Upper lobe of right lung (tissue), 1 donor: ENCODE measurements at places on chromosomes 1 and 21.
A peak's percentile ranks its signal among the peaks of the same experiment; 100 is the strongest.

DNA sequence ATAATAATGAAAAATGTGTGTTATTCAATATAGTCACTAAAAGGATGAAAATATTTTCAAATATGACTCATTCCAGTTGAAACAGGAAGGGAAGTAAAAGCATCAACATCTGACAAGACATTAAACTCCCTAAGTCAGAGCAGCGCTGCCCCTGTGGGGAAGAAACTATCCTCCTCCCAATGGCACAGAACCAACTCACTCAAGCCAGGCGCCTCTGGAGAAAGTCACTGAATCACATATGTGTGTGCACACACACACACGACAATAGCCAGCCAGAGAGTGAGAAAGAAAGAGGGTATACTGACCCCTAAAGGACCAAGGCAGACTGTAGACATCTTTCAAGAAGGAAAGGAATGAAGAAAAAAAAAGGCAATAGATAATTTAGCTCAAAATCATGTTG is 126.9 kb downstream of the SETD4 start:
- H3K27me3 ChIP-seq = no peaks in the 10 kb centered on the region
- no peak overlapping the region for H3K4me3 ChIP-seq
- H3K36me3 ChIP-seq = no peaks in the 10 kb centered on the region

DNA sequence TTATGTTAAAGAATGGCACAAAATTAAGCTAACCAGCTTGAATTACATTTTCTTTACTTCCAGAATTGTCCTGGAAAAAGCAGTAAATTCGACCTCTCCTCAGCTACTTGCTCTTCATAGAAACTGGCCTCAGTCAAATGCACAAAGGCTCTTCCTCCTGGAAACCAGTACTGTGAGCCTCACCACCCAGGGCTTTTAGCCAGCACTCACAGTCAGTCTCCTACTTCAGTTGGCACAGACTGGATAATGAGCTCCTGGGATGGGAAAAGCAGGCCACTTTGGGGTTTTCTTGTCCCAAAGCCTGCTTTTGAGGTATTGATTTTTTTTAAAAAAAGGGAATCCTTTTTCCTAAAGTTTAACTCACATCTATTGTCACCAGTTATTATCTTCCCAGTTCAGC is 40.4 kb downstream of the SCYL3 start:
- H3K4me3 ChIP-seq = no peak overlapping the region
- no peaks in the 10 kb centered on the region for H3K27me3 ChIP-seq
- H3K4me1 ChIP-seq = no peaks in the 10 kb centered on the region
- H3K36me3 ChIP-seq = peaks cover 83% of the 10 kb centered on the region

DNA sequence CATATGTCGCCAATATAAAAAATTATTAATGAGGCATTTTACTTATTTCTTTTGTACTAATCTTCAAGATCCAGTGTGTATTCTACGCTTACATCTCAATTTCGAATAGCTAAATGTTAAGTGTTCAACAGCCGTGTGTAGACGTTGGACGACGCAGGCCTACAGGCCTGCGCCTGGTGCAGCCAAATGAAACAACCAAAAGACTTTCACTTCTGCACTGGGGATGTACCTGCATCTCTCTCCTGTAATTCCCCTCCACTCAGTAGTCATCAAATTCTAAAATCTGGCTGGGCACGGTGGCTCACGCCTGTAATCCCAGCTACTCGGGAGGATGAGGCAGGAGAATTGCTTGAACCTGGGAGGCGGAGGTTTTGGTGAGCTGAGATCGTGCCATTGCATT is 76.8 kb upstream of the HNRNPU start:
- H3K4me1 ChIP-seq = no peaks in the 10 kb centered on the region
- H3K4me3 ChIP-seq = no peak overlapping the region
- H3K27ac ChIP-seq = no peak overlapping the region
- no peaks in the 10 kb centered on the region for H3K27me3 ChIP-seq
- no peaks in the 10 kb centered on the region for H3K36me3 ChIP-seq
- DNase-seq = no peak

GRCh38 chr1:193111641-193112090 is 6.5 kb upstream of the GLRX2 start:
- DNase-seq = peak; percentile 84
- H3K4me1 ChIP-seq = peaks cover 11% of the 10 kb centered on the region
- peak overlapping the region; percentile 56 for H3K27ac ChIP-seq
- H3K27me3 ChIP-seq = no peaks in the 10 kb centered on the region
- H3K36me3 ChIP-seq = no peaks in the 10 kb centered on the region

DNA sequence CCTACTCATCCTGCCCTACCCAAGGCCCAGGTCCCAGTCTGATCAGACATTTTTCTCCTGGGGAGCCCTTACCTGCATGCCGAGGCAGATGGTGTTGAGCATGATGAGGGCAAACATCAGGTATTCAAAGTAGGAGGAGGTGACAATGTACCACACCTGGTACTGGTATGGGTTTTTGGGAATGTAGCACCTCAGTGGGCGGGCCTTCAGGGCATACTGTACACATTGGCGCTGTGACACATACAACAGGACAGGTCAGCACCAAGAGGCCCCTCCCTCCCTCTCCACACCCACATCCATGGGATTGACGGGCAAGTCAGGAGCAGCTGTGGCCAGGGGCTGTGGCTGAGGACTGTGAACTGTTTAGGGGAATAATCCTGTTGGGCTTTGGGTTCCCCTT is 37.1 kb upstream of the KIF21B start:
- no peaks in the 10 kb centered on the region for H3K27me3 ChIP-seq
- H3K4me3 ChIP-seq = no peak overlapping the region
- no peak for DNase-seq
- no peak overlapping the region for H3K27ac ChIP-seq
- H3K4me1 ChIP-seq = peaks cover 3% of the 10 kb centered on the region

- H3K27ac ChIP-seq = peak overlapping the region; percentile 40
- peaks cover 32% of the 10 kb centered on the region for H3K36me3 ChIP-seq
- H3K27me3 ChIP-seq = no peaks in the 10 kb centered on the region
Observed at GRCh38 chr1:12342401-12343003, 112.7 kb downstream of the VPS13D start.

DNA sequence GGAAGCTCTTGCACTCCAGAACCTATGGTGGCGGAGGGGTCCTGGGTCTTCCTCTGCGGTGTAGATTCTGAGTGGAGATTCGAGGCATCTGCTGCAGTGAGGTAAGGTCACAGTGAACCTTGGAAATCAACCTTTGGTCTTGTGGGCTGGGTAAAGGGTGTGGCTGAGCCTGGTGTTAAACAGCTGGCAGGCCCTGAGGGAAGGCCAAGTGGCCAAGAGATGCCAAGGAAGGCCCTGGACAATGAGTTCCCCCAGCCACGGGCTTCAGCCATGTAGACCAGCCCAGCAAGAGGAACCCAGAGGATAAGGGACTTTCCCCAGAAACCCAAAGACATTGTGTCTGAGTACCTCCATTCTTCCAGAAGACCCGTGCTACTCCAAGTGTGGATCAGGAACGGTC is 137.2 kb upstream of the ETS2 start:
- no peak overlapping the region for H3K27ac ChIP-seq
- H3K4me3 ChIP-seq = no peak overlapping the region
- H3K36me3 ChIP-seq = no peaks in the 10 kb centered on the region
- H3K27me3 ChIP-seq = no peaks in the 10 kb centered on the region
- H3K4me1 ChIP-seq = no peaks in the 10 kb centered on the region

DNA sequence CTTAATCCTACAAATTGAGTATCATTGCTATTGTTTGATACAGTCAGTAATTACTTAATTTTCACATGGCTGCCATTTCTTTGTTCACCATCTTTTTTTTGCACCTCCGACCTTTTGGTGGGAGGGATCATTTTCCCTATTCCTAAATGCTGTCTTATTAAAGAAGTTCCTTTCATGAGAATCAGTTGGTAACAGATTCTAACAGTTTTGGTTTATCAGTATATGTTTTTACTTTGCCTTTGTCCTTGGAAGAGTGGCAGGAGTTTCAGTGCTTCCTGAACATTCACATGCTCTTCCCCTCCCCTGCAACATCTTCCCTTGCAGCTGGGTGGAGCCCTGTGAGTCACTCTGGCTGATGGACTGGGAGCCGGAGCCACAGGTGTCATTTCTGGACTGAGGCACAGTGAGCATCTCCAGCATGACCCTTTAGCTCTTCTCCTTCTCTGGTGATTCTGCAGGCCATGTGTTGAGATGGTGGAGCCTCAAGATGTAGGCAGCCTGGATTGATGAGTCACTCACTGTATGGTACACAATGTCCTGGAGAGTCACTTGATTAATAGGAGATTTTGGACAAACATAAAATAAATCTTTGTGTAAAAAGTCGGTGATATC is 217.7 kb downstream of the URB2 start:
- no peaks in the 10 kb centered on the region for H3K27me3 ChIP-seq
- H3K36me3 ChIP-seq = no peaks in the 10 kb centered on the region
- H3K4me1 ChIP-seq = no peaks in the 10 kb centered on the region
- no peak overlapping the region for H3K4me3 ChIP-seq
- H3K27ac ChIP-seq = no peak overlapping the region

DNA sequence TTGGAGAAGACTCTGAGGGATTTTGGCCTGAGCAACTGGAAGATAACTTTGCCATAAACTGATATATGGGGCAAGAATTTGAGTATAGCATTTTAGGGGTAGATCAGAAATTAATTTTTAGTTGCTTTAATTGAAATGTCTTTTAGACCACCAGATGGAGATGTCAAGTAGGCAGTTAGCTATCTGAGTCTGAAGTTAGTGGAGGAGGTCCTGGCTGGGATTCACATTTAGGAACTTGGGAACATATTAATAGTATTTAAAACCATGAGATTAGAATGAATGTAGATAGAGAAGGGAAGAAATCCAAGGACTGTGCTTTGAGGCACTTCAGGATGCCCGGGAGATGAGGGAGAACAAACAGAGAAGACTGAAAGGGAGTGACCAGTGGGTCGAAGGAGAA is 32.6 kb downstream of the SLC44A3 start:
- H3K4me3 ChIP-seq = no peak overlapping the region
- DNase-seq = no peak
- no peaks in the 10 kb centered on the region for H3K36me3 ChIP-seq
- no peaks in the 10 kb centered on the region for H3K27me3 ChIP-seq

GRCh38 chr1:47340227-47340626 is 6.6 kb downstream of the CMPK1 start:
- peaks cover 14% of the 10 kb centered on the region for H3K4me1 ChIP-seq
- no peaks in the 10 kb centered on the region for H3K27me3 ChIP-seq
- no peak overlapping the region for H3K27ac ChIP-seq

- no peaks in the 10 kb centered on the region for H3K36me3 ChIP-seq
- no peaks in the 10 kb centered on the region for H3K4me1 ChIP-seq
- DNase-seq = no peak
- H3K27ac ChIP-seq = no peak overlapping the region
- peaks cover 5% of the 10 kb centered on the region for H3K27me3 ChIP-seq
Observed at GRCh38 chr1:26060832-26061574, 6.4 kb downstream of the TRIM63 start.

DNA sequence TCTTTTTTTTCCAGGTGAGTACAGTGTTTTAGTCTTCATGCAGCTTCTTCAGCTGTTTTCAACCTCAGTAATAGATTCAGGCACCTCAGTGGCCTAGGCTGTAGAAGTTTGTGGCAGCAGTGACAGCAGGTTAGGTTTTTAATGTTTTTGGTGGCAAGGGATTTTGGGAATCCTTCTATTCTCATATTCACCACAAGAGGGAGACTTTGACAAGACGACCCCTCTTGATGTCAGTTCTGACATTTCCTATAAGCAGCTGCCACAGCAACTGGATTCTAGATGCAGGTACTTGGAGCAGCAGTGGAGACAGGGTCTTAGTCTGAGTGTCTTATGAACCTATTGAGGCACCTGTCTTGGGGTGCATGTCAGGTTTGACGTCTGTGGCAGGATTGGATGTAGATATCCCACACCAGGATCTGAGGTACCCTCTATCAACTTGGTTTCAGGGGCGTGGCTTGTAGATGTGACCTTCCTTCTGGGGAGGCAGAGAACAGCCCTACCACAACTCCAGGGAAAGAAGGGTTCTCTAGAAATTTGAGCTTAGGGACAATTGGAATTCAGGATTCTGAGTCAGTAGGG is 1104.2 kb upstream of the TMPRSS15 start:
- no peak overlapping the region for H3K27ac ChIP-seq
- H3K27me3 ChIP-seq = no peaks in the 10 kb centered on the region
- DNase-seq = no peak
- H3K36me3 ChIP-seq = no peaks in the 10 kb centered on the region

GRCh38 chr1:186487163-186487562 is 26.2 kb upstream of the PDC start:
- H3K27ac ChIP-seq = no peak overlapping the region
- H3K4me1 ChIP-seq = no peaks in the 10 kb centered on the region
- H3K4me3 ChIP-seq = no peak overlapping the region
- no peaks in the 10 kb centered on the region for H3K27me3 ChIP-seq
- H3K36me3 ChIP-seq = no peaks in the 10 kb centered on the region

DNA sequence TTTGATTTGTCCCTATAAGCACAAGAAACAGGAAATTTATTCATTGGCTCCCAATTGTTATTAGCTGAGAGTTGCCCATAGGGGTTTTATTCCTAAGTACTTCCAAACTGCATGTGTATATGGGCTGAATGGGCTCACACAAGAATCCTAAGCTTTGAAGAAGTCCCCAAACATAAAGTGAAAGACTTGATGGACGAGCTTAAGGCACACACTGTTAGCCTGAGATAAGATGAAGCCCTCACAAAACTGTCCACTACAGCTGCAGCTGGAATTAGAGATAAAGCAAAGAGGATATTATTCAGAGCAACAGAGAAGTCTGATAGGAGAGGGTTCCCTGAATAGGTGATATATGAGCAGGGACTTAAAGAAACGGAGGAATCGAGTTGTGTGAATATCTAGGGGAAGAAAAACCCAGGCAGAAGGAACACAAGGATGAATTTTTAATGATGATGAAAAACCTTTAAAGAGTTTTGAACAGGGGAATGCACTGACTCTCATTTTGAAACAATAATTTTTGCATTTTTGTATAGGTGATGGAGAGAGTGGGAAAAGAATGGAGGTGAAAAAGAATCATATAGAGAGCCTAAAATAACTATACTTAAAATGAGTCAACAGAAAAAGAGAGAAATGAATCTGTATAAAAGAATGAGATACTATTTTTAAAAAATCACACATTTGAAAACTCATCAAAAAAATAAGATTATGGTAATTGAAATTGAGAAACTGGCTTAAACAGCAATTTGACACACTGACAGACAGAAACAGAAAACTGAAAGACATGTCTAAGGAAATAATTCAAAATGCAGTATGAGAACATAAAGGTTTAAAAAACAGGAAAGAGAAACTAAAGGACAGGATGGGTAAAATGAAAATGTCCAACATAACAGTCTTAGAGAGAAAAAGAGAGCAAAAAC is 133.6 kb upstream of the POGK start:
- no peak for DNase-seq
- H3K27ac ChIP-seq = no peak overlapping the region
- no peaks in the 10 kb centered on the region for H3K36me3 ChIP-seq
- H3K27me3 ChIP-seq = no peaks in the 10 kb centered on the region
- no peak overlapping the region for H3K4me3 ChIP-seq

DNA sequence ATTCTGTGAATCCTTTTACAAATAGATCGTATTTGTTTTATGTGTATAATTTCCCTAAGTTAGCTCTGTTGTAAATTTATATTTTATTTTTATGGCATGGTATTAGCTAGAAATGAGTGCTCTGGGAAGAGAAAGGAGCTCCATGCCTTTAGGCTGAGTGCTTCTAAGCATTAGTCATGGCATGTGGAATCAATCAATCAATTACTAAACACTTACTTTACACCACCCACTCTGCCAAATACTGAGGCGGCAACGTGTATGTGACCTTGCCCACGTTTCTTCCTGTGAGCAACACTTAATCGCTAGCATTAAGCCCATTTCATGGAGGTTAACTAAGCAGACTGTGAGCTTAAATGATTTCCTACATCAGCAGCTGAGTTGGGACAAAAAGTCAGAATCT is 7.2 kb upstream of the BECN2 start:
- no peak for DNase-seq
- H3K4me1 ChIP-seq = no peaks in the 10 kb centered on the region
- H3K36me3 ChIP-seq = no peaks in the 10 kb centered on the region
- H3K27me3 ChIP-seq = no peaks in the 10 kb centered on the region
